Esophagus mucosa (tissue), 1 donor: ENCODE measurements at places on chromosomes 2 and 18.

- peak; percentile 51 for ATAC-seq
These were observed 5.4 kb downstream of the RAB11FIP5 start for GRCh38 chr2:73107211-73107926.

GRCh38 chr2:67845621-67846369, 217.0 kb downstream of the C1D start:
- ATAC-seq, result no peak

- ATAC-seq, result peak; percentile 48
These were observed 2.0 kb downstream of the RAB27B start for GRCh38 chr18:54830260-54830659.

- no peak for ATAC-seq
These were observed 64.4 kb downstream of the LONRF2 start for GRCh38 chr2:100257939-100258338.

DNA sequence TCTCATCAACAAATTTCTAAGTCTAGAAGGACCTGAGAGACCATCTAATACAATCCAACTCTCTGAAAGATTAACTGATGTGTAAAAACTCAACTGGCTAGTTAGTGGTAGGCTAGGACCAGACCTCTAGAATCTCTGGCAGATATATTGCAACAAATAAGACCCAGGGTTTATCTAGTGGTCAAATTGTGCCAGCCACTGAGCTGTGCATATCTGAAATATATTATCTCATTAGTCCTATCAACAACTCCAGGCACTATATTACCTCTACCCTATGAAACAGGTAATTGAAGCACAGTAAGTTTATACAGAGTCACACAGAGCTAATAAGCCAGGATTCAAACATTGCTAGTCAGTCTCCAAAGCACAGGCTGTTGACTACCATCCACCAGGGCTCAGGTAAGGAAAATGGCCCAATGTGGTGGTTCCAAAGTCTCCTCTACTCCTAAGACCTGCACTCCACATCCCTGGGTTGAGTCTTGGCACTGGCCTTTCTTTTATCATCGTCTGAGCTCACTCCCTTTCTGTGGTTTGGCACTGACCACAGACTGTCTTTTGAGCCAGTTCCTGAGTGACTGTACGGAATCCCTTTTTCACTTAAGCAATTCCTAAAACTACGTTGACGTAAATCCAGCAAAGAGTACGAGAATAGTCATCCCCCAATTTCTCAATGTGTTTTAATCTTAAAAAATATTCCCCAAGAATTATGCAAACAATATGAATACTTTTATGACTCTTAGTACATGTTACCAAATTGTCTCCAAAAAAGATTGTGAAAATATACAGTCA, 11.9 kb upstream of the PID1 start:
- no peak for ATAC-seq

DNA sequence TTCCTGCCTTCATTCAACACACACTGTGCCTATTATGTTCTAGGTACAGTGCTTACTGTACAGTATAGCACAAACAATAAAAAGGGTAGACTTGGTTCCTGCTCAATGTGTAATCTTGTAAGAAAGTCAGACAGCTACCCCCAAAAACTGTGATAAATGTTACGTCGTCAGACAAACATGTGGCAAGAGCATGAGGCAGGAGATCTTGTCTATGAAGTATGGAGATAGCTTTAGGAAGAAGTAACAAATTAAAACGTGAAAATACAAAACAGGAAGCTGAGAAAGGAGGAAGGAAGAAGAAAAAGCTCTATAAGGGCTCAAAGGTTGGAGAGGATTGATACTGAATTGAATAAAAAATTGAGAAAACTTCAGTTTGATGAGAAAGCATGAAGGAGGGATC, 276.2 kb upstream of the HNRNPA3 start:
- ATAC-seq, result no peak
